ENCODE measurements at places on chromosomes 11 and 22.

DNA sequence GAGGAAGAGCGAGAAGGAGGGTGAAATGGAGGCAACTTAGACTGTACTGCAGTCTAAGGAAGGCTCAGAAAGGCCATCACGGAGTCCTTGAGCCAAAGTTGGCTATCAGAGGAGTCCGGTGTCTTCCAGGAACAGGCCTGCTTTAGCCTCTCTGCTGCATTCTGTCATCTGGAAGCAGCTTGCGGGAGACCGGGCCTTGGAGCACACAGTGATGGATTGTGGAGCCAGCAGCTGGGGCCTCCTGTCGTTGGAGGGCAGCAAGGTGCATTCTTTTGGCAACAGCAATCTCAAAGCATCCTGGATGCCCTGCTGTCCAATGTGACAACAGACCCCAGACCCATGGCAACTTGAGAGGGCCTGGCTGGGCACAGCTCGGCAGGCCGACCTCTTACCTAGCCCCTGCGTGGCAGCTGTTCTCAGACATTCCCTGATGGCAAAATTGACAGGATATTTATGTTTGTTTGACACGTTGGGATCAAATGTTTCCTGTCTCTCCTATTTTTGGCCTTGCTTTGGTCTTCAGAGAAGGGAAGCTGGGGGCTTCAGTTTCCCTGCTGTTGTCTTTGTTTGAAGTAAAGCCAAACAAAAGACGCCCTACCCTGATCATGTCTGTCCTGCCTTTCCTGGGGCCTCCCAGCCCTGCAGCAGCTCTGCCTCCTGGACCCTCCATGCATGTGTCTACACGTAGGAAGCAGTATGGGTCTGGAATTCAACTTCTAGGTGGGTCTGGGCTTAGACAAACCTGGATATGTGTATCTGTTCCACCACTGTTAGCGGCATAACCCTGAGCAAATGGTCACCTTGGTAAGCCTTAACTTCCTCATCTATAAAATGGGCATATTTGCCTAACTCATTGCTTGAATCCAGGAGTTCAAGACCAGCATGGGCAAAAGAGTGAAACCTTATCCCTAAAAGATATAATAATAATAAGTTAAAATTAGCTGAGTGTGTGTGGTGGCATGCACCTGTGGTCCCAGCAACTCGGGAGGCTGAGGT, 43.9 kb upstream of the LMO2 start:
- no peak for DNase-seq

DNA sequence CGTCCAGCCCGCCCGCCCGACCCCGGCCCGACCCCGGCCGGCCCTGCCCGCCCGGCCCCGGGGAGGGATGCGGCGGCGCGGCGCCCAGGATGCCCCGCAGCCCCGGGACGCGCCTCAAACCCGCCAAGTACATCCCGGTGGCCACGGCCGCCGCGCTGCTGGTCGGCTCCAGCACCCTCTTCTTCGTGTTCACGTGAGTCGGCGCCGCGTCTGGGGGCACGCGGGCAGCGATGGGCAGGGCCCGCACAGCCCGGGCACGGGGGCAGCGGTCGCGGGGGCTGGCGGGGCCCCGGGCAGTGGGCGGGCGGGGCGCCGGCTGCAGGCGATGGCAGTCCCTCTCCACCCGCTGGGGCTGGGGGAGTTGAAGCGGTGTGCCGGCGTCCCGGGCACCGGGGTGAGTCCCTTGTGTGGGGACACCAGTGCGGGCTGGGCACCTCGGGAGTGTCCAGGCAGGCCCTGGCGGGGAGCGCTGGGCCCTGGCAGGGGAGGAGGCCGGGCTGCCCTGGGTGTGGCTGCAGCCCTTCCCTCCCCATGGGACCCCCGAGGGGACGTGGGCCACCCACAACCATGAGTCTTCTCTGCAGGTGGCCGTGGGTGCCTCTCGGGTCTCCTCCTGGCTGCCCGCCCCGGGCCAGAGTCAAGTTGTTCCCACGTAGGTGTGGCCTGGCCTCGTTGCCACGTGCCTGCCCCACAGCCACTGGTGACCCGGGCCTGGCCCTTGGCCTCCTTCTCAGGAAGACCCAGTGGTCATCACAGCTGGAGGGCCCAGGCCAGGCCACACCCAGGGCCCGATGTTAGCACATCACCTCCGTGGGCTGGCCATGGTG, 468 bp downstream of the ZDHHC8 start:
- peak; percentile 26 for DNase-seq

DNA sequence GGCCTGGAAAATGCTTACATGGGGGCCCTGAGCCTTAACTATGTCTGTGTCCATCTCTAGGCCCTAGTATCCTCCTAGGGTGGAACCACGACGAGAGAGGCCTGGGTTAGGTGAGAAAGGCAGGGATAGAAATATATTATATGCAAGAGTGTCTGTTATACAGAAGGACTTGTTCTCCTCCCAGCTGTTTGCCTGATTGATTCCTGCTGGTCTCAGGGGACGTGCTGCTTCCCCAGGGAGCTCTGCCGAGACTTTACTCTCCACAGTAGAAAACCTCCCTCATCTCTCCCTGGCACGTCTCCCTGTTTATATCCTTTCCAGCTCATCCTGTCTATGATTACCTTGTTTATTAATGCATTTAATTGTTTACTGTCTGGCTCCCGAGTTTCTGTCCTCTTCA, 132.6 kb downstream of the MIAT start:
- no peak for DNase-seq

DNA sequence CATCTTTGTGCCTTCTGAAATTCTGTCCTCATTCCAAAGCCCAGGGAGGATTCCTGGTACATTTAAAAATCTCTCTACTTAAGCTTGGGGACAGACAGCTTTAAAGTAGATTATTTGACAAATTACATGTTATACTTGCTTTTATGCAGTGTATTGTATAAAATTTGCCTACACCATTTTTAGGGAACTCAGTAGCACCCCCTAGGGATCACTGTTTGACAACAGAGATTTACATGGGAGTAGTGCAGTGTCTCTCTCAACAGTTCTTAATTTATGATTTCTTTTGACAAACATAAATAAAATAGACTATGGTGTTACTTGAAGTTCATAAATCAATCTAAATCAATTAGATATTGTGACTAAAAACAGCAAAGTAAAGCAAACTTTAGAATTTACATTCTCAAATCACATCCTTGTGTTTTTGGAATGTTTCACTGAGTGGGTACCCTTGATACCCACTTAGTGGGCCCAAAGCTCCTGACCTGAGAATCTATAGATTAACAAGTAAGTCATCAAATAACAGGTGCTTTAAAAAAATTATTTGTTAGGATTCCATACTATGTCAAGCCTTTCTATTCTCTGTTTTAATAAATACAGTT, 428.8 kb downstream of the DYNC2H1 start:
- no peak for DNase-seq

- DNase-seq = peak; percentile 90
Measured at GRCh38 chr11:77047007-77047927, 13.1 kb downstream of the B3GNT6 start.

GRCh38 chr11:10022764-10023163, 271.3 kb downstream of the SBF2 start:
- DNase-seq = no peak

- no peak for DNase-seq
Measured at GRCh38 chr11:41245704-41246398, 213.6 kb downstream of the LRRC4C start.

DNA sequence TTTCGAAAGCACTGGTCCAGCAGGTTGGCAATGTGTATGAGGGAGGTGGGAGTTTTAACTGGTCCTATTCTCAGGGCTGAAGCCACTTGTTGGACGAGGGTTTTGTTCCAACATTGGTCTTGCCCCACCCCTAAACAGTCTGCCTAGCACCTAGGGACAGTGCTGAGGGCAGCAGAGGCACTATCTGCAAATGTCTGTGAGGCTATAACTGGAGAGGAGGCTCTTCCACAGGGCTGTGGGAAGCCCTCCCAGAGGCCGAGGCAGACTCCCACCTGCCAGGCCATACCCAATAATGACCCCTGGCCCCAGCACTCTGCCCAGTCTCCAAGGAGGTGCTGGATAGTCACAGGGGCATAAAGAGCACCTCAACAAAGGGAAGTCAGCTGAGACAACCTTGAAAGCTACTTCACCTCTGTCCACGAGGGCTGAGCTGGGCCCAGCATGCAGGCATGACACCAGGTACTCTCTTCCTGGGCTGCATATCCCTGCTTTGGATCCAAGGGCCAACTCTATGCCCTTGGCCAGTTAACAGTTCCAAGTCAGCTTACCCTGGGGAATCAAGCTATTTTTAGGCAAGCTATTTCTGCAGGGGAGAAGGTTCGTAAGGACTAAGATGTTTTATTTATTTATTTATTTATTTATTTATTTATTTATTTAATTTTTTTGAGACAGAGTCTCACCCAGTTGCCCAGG, 40.2 kb upstream of the SLC25A1 start:
- DNase-seq = no peak

GRCh38 chr11:32139896-32140520, 49.1 kb downstream of the RCN1 start:
- no peak for DNase-seq

GRCh38 chr11:79100093-79100910, 340.5 kb downstream of the TENM4 start:
- DNase-seq = no peak

DNA sequence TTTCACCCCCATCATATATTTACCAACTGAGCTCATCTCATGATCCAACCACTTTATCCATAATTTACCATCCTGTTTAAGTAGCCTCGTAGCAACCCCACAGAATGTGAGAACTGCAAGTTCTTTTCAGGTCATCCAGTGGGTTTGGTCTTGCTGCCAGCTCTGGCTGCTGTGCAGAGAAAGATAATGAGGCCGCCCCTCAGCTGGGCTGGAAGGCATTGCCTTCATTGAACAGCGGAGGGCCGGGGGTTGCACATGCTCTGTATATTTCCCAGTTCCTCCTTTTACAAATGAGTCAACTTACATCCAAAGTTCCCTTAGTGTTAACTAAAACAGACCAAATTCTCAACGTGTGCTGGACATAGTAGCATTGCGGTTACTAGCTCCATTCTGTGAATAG, 96.7 kb downstream of the SYN3 start:
- DNase-seq = no peak

GRCh38 chr11:109789901-109790300, 303.3 kb upstream of the ZC3H12C start:
- no peak for DNase-seq

DNA sequence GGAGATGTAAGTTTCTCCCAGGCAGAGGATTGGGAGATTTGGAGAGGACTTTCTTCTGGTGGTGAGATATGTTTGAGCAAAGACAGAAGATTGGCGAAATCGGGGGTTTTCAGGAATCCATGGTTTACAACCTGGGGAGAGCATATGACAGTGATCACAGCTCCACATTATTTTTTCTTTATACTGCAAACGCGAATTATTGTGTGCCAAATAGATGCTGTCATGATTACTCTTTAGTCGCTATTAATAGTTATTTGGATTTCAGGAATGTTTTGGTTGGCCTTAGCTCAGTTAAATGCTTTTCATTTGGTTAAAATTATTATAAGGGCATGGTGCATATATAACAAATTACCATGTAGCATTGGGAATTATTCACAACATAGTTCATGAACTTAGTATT, 15.2 kb downstream of the ATXN10 start:
- no peak for DNase-seq

DNA sequence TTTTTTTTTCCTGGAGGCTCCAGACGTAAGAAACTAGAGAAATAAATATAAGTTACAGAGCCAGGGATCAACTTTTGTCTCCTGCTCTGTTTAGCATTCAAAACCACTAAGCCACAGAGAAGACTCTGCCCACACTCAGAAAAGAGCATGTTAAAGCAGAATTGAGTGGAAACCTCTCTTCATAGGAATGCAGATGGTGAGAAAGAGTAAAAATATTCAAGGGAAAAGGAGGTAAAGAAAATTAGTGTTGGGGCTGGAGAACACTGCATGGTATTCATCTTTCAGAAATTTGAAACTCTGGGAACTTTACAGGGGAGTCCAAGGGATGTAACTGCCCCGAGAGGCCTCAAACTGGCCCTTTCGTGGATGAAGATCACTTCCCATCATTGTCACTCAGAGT, 65.1 kb downstream of the CLMP start:
- no peak for DNase-seq

GRCh38 chr11:133900176-133901105, 55.1 kb upstream of the SPATA19 start:
- DNase-seq = no peak

GRCh38 chr11:68127714-68128681, 6.8 kb upstream of the CHKA start:
- DNase-seq = no peak

GRCh38 chr11:2549876-2550605, 105.2 kb downstream of the KCNQ1 start:
- no peak for DNase-seq

- no peak for DNase-seq
Measured at GRCh38 chr22:41201141-41201540, 4.0 kb upstream of the L3MBTL2 start.
